Activated T-cell treated with anti-CD3 and anti-CD28 coated beads, Interleukin-2, amount 50 U/mL, for 48 hours (primary cell): ENCODE measurements at places on chromosomes 11 and 22.

DNA sequence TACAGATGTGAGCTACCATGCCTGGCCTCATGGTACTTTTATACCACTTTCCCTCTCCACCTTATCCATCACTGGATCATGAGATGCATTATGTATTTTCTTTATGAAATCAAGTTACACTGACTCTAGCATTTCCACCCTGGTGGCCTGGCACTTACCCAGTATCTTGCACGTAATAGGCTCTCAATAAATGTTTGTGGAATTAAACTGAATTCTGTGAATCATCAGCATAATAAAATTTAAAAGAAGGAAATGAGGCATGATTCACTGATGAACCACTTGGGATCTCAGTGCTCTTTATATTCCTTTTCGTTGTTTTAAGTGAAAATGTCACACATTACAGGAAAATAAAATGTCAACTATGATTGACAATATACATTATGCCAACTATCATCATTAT is 25.1 kb downstream of the ADM start:
- no peak for DNase-seq

GRCh38 chr11:20369826-20370225 is 6.3 kb downstream of the HTATIP2 start:
- DNase-seq = no peak

DNA sequence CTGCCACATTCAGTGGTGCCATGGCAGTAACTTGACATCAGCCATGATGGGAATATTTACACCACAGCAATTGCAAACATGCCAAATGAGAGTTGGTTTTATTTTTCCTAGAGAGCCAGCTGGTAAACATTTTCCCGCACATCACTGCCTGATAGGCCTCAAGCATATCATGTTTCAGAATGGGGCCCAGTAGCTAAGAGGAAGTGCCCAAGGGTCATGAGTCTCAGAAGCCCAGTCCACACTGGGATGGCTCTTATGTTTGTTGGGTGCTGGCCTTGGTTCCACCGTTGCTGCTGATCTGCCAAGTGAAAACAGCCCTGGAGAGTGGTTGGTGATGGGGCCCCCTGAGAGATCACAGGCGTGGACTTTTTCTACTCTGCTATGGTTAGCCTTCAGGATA is 64.3 kb upstream of the NAV2 start:
- DNase-seq = no peak

GRCh38 chr11:41497974-41498373 is 38.5 kb upstream of the LRRC4C start:
- no peak for DNase-seq

GRCh38 chr11:3913921-3914320 is 58.5 kb downstream of the STIM1 start:
- no peak for DNase-seq

DNA sequence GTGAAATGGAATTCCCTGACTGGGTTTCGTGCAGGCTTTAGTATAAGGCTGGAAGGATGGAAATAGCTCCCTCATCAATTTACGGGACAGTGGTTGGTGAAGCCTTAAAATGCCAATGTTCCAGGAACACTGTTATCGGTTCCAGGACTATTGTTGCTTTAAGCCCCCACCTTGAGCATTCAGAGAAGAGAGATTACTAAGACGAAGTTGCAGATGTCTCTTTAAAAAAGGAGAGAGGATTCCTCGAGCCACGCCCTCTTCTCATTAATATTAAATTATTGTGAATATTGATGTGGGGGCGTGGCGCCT is 195 bp upstream of the CREB3L1 start:
- DNase-seq = no peak

- DNase-seq = no peak
Measured at GRCh38 chr11:118714816-118715215, 35.4 kb upstream of the TREH start.

GRCh38 chr11:6856871-6857270 is 6.0 kb upstream of the OR10A2 start:
- DNase-seq = no peak

- DNase-seq = no peak
Measured at GRCh38 chr22:29050457-29050856, 11.2 kb downstream of the C22orf31 start.

DNA sequence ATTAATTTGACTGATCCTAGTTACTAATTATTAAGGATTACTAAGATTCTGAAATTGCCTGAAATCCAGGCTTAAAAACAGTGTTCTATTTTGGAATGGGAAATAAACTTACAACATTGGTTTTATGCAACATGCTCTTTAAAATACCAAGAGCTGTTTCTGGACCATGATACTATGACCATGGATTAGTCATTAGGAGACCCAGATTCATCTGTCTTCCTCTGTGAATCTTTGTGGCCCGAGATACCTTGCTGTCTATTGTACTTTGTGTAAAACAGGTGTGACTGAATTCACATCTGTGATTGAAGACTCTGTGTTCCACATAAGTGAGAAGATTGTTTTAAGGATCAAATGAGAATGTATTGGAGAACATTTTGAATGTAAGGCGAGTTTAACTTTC is 98.8 kb downstream of the HSD17B12 start:
- no peak for DNase-seq

- no peak for DNase-seq
Measured at GRCh38 chr11:76162336-76163288, 43.7 kb downstream of the WNT11 start.

DNA sequence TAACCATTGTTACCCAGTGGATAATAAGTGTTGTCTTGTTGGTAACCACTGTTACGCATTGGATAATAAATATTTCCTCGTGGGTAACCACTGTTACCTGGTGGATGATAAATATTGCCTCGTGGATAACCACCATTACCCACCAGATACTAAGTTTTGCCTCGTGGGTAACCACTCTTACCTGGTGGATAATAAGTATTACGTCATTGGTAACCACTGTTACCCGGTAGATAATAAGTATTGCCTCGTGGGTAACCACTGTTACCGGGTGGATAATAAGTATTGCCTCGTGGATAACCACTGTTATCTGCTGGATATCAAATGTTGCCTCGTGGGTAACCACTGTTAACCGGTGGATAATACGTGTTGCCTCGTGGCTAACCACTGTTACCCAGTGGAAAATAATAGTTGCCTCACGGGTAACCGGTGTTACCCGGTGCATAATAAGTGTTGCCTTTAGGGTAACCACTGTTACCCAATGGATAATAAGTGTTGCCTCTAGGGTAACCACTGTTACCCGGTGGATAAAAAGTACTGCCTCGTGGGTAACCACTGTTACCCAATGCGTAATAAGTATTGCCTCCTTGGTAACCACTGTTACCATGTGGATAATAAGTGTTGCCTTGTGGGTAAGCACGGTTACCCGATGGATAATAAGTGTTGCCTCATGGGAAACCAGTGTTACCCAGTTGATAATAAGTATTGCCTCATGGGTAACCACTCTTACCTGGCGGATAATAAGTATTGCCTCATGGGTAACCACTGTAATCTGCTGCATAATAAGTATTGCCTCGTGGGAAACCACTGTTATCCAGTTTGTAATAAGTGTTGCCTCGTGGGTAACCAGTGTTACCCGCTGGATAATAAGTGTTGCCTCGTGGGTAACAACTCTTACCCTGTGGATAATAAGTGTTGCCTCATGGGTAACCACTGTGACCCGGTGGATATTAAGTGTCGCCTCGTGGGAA is 21.9 kb upstream of the NXPE4 start:
- no peak for DNase-seq

DNA sequence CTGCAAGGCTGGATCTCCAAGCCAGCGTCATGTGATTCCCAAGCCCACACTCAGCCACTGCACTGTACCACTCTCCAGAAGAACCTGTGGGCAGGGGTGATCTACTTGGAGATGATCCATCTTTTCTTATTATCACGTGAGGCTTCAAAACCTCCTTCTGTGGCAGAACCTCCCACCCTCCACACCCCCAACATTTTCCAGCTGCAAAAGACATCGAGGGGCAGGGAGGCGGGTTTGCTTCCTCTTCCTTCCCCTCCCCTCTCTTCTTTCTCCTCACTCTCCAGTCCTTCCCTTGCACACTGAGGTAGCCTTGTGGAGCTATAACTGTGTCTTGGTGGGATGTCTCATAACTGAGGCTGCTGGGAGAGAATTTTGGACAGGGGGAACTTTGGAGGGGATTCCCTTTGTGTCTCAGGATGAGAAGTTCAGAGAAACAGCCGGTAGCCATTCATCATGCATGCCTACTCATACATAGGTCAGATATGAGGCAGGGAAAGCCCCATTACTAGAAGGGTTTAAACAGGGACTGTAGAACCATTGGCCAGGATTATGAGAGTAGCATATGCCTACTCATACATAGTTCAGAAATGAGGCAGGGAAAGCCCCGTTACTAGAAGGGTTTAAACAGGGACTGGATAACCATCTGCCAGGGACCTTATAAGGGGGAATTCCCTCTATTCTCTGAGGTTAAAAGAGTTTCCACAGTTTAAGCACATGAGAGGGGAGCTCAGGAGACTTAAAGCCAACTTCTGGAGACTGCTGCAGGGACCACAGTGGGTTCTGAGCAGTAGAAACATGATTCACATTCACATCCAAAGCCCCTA is 420.7 kb upstream of the CADM1 start:
- DNase-seq = peak; percentile 39

- DNase-seq = no peak
Measured at GRCh38 chr22:36493690-36494110, 12.3 kb upstream of the TXN2 start.

- DNase-seq = no peak
Measured at GRCh38 chr11:35906681-35907080, 37.2 kb upstream of the LDLRAD3 start.

GRCh38 chr22:20430101-20430719 is 7.4 kb downstream of the SCARF2 start:
- DNase-seq = no peak

DNA sequence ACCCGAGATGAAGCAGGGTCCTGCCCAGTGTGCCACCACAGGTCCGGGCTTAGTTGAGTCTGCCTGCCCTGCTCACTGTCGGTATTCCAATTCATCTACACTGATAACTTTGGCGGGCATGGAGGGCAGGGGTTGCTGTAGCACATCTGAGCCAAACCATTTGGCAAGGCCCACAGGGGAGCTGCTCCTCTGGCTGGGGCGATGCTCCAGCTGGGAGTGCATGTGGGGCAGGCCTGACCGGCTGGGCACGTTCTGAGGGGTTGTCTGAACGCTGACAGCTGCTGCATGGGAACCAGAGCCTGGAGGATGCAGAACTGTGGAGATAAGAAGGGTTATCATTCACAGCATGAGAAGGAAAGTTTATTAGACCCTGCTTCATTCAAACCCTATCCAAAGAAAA is 40.4 kb downstream of the DRG1 start:
- DNase-seq = no peak

GRCh38 chr11:81237139-81237538 is 1496.5 kb downstream of the FAM181B start:
- no peak for DNase-seq

DNA sequence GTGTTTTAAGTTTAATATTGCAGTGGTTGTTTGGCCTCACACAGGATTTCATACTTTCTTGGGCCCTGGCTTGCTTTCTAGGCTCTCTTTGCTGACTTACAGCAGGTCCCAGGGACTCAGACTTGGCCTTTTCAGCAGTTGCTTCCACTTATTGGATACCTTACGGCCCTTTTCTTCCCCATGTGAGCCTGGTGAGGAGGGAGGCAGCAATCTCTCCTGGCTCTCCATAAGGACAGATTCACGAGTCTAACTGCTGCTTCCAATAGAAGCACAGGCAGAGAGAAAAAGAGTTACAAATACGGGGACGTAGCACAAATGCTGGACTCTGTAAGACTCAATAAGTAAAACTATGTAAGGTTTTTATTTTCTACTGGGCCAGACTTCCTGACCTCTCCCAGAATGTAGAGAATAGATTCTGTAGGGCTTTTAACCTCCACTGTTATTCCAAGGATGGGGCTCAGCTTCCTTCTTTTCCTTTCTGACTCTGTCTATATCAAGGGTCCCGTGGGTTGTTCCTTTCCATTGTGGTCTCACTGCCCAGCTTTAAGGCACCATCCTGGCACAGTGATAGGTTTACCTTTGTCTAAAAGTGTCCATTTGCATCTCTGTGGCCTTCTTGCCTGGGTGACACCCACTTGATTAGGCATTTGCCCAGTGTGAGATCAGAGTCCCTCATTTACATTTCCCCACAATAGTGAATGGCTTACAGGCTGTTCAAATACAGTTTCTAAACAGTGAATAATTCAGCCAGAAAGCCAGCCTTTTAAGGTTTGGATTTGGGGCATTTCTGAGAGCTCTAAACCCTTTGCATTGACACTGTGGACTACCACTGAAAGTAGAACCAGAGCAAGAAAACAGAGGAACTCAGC is 92.8 kb downstream of the RASSF10 start:
- no peak for DNase-seq

GRCh38 chr11:44863231-44863630 is 87.5 kb downstream of the TP53I11 start:
- DNase-seq = no peak

GRCh38 chr11:71444811-71445210 is 3.4 kb downstream of the DHCR7 start:
- no peak for DNase-seq

DNA sequence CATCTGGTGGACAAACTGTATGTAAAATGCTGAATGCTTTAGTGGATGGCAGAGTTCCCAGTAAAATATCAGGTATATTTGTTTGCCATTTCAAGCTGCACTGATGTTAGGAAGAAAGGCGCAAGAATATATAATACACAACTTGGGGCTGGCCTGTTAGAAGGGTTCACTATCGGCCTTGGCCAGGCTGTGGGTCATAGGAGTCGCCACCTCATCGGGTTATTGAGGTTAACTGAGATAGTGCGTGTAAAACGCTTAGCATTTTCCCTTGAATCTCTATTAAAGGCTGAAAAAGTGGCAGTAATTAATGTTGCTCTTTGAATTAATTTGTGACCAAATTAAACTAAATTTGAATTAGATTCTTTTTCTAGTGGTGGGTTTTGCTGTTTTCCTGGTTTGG is 5.1 kb downstream of the FAM118A start:
- no peak for DNase-seq

- no peak for DNase-seq
Measured at GRCh38 chr22:17814830-17815229, 40.6 kb upstream of the BID start.

DNA sequence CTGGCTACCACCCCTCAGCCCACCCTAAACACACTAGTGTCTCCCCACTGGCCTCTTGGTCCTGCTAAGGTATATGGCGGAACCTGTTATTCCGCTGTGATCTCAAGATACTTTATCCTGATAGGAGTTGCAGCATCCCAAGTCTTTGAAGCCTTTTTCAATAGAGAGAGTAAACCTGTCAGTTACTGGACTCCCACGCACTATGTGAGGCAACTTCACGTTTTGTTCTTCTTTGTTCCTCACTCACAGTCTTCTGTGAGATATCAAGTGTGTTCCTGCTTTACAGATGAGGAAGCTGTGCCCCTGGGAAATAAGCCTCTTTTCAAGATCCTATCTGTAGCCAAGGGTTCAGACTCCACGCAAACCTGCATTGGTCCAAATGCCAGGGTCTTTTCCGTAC is 127.8 kb downstream of the MYO18B start:
- DNase-seq = no peak

DNA sequence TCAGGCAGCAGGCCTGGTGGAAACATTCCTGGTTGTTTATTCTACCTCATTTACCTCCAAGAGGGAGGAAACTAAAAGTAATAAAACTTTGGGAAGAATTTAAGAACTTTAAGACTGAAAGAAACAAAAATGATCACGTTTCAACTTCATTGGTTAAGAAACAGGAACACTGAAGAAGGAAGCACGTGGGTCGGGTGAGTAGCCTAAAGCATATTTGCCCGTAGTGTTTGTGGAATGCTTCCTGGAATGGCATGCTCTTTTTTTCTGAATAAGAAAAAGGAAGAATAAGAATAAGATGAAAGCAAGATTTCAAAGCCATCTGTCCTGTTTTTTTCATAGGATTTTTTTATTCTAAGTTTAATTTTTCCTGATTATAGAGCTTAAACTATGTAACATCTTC is 83.1 kb downstream of the WNT11 start:
- no peak for DNase-seq
